ENCODE measurements at places on chromosomes 5 and 9.

DNA sequence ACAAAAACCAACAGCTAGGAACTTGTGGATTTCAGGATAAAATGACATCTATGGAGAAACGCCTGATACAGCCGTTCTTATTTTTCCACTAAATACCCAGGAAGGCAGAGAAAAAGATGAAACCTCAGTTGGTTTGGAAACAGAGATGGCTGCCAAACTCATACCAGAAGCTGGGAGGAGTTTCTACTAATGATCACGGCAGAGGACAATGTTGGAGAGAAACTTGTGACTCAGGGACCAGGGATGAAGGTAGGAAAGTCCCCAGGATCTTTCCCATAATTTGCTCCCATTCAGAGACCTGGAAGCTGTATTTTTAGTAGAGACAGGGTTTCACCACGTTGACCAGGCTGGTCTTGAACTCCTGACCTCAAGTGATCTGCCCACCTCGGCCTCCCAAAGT is 187.1 kb upstream of the IER5L start:
- DNase-seq = no peak

DNA sequence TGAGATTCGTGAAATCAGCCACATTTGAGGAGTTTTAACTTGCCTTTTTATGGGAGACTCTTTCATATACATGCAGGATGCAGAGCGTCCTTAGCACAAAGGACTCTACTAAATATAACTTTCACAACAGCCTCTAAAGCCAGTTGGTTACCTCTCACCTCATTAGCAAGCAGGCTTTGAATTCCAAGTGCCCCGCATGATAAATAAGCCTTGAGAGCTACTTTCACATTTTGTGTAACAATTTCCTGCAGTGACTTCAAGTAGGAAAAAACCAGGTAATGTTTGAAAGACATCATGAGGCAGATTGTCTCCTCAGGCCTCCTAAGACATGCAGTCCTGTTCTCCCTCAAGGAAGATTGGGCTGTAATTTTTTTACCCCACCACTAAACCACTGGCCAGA is 50.5 kb downstream of the RALGPS1 start:
- DNase-seq = no peak

GRCh38 chr5:154308443-154309370 is 118.2 kb downstream of the GALNT10 start:
- DNase-seq = no peak

- no peak for DNase-seq
Measured at GRCh38 chr5:155367841-155368240, 354.3 kb downstream of the KIF4B start.

GRCh38 chr5:13625616-13626198 is 318.8 kb downstream of the DNAH5 start:
- no peak for DNase-seq

GRCh38 chr5:67425514-67425913 is 228.9 kb upstream of the CD180 start:
- no peak for DNase-seq

DNA sequence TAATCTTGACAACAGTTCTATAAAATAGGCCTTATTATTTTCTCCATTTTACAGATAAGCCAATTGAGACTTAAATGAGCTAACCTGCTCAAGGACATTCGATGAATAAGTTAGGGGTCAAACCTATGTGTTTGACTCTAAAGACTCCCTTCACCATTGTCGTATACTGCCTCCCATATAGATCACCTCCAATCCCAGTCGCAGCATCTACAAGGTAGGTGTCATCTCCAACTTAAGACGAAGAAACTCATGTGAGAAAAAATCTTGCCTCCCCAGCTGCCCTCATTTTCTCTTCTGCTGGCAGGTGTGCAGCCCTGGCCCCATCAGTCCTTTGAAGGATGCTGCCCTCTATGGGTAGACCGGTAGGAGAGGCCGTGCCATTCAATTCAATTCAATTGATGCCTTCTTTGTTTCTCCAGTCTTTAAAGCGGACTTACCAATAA is 75.2 kb upstream of the SMARCA2 start:
- no peak for DNase-seq

All from stimulated activated naive CD4-positive, alpha-beta T cell (primary cell).